NCI-H748 treated with DMSO at 0.1 percent for 48 hours (cell line): ENCODE measurements at places on chromosomes 12 and 14.

DNA sequence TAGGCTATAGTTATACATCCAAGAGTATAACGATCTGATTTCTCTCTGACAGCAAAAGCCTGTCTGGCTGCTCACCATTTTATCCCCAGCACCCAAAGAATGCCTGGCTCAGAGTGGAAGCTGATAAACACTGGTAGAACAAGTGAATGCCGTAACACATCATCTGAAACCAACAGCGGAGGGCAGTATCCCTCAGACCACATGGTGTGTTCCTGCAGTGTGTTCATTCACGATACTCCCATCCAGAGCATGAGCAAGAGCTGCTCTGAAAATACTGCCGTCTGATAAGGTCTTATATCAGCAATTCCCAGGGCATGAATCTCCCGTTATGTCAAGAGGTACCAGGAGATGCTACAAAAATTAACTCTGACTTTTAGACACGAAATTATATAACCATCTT, 95.9 kb downstream of the TTC7B start:
- no peak for DNase-seq

GRCh38 chr14:94100847-94101246, 9.7 kb upstream of the IFI27 start:
- DNase-seq = no peak

DNA sequence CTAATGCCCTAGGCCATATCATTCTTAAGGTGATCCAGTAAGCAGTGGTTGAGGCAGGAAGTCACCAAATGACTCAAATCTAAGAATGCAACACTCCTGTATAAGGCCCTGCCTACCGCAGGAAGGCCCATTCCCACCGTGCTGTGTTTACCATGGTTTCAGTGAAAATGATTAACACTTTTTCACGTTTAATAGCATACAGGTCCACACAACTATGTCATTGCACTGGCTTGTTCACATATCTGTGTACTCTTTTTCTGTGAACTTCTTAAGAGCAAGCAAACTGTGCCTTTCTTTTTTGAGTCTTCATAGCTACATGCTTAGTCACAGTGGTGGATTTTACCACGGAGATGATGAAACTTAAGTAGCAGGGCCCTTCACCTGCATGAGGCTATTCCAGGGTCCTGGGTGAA, 214.9 kb downstream of the CNTN1 start:
- DNase-seq = no peak

DNA sequence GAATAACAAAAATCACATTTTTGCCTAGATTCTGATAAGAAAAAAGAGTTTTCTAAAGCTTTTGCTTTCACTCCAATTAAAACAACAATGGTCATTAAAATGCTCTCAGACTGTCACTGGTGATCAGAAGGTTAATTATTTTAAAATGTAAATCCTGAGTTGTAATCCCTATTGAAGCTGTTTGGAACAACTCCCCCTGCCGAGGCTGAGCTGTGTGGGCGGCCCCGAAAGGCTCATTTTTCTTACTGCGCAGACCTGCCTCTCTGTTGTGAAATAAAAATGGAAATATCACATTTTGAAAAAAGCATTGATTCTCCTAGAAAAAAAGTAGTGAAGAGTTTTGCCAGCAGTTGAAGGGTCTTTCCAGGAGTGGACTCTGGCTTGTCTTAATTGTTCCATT, 174.8 kb upstream of the CDKN3 start:
- DNase-seq = no peak

- no peak for DNase-seq
These were observed 12.0 kb downstream of the ADSS1 start for GRCh38 chr14:104735830-104736642.

GRCh38 chr14:43625294-43625693, 881.8 kb downstream of the FSCB start:
- no peak for DNase-seq

DNA sequence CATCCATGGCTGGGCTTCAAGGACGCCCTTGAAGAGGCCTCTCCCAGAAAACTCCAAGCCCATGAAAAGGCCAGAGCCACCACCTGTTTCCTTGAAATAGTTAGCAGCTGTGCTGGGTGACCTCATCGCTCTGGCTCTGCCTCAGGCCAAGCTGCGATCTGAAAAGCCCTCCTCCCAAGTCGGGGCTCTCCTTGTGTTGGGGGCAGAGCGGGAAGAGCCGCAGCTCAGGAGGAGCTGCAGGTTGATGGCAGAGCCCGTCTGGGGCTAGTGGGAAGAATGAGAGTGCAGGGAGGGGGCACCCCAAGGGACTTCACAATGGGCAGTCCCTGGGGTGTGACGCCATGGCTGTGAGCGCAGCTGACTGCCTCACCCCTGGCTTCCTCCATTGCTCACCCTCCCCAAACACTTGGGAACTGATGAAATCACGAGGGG, 50.0 kb upstream of the STON2 start:
- DNase-seq = no peak

DNA sequence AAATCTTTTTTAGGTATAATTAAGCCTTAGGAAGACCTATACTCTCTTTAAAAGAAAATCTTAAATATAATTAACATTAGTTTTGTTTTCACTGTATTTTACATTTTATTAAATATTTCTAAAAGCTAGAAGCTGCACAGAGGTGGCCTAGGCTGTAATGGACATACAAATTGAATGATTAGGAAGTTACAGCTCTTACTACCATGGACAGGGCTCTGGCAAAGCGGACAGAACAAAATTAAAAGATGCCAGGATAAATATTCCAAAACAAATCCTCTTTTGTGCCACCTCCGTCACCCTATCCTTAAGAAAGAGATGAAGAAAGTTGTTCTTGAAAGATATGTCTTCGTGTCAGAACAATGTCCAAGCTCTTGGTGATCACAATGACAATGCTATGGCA, 376.5 kb downstream of the ETNK1 start:
- DNase-seq = no peak

DNA sequence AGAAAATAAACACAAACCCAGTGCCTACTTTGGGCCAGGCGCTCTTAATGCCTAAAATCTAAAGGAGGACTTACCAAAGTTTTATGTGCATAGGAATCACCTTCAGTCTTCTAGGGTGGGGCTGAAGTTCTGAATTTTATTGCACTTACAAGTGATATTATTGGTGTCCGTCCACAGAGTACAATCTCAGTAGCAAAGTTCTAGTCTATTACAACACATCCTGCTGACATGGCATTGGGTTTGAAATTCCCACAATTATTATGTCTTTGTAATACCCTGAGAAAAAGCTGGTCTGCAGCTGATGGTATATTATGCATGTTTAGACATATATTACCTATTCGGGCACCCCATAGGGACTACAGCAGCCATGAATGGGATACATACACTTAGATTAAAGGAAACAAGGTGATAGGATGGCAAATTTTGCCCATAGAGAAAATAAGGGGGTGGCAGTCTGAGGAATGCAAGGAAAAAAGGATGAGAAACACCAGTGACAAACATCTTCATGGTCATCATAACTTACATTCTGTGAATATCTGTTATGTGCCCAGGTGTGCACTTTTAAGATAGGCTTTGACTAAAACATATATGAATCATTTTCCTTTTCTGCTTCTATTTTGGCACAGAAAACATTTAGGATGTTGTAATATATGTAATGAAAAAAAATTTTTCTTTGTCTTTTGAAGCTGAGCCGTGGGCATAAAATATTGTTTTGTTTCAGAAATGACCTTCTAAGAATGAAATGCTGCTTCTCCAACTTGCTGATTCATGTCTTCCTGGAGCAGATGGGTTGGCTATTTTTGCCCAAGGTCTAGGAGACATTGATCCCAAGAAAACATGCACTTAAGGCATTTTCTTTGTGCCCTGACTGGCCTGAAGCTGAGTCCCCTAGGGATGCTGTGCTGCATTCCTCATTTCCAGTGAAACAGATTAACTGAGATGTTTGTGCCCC, 27.2 kb upstream of the ALG10 start:
- no peak for DNase-seq

- DNase-seq = no peak
These were observed 8.5 kb downstream of the COX14 start for GRCh38 chr12:50120521-50120920.

DNA sequence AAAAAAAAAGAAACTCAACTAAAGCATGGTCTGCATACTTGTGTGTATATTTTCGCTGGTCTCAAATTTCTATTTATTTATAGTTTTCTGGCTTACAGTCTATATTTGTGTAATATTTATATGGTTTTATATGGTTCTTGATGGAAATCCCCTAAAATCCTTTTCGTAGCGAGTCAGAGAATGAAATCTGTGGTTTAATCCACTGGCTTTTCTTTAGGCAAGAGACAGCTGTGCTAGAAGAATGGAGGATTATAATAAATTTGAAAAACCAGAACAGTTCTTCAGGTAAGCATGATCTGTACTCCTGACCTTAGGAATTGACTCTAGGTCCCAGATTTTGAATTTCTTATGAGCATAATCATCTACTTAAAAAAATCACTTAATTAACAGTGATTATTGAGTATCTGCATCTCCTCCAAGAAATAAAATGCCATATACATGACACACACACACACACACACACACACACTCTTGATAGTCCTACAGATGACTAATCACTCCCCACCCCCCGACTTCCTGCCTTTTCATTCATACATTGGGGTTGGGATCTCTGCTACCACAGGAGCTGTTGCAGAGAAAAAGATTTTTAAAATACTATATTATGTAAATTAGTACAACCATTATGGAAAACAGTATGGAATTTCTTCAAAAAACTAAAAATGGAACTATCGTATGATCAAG, 113.4 kb downstream of the CRADD start:
- no peak for DNase-seq

GRCh38 chr12:113291586-113291985, 43.3 kb downstream of the SLC8B1 start:
- DNase-seq = no peak

- no peak for DNase-seq
These were observed 28.8 kb downstream of the CLEC1A start for GRCh38 chr12:10069976-10070375.

DNA sequence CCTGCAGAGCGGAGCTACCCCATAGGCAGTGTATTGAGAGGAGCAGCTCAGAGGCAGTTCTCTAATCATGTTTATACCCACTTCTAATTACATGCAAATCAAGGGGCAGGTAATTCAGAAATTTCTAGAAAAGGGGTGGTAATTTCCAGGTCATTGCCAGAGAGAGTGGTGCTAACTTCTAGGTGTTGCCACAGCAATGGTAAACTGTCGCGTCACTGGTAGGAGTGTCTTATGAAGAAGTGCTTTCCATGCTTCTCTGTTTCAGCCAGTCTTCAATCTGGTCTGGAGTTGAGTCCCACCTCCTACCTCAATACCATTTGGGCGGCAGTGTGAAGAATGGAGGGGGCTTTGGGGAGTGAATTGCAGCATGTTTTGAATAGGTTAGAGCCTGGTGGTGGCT, 8.5 kb upstream of the AMN1 start:
- no peak for DNase-seq

DNA sequence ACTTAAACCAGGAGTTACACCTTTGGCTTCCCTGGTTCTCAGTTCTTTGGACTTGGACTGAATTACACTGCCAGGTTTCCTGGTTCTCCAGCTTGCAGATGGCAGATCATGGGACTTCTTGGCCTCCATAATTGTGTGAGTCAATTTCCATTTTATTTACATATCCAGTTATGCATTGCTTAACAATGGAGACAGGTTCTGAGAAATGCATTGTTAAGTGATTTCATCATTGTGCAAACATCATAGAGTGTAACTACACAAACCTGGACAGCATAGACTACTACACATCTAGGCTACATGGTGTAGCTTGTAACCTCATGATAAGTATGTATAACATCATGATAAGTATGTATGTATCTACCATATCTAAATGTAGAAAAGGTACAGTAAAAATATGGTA, 276.1 kb upstream of the BTG1 start:
- no peak for DNase-seq

- peak; percentile 40 for DNase-seq
These were observed 477.0 kb downstream of the DPF3 start for GRCh38 chr14:72416892-72417291.

GRCh38 chr14:72598306-72598705, 295.6 kb downstream of the DPF3 start:
- DNase-seq = no peak

DNA sequence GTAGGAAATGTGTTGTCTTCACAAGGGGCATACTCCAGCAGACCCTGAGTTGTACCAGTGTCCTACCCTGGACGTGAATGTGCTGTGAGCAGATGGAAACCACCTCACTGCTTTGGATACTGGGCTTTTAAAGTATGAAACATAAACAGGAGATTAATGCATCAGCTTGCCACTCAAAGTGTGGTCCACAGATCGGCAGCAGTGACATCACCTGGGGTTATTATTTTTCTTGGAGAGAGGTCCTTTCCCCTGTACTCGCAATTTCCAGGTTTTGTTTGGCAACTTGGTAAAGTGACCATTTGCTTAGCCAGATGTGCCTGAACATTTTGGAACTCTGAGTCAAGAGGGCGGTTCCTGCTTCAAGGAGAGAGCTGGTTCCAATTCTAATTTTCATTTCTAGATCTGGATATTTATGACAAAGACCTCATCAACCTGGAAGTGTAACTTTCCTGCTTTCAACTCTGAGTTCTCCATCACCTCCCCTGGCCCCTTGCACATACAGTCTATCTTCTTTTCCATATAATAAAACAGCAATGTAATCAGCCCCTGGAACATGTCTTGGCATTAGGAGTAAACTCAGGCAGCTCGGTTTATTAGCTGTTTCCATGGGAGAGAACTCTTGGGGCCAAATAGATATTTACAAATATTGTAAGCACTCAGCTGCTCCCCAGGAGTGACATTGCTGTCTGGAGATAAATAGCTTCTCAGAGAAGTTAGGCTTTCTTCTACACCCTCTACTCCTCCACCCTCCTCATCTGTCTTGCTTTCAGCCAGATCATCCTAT, 237.0 kb upstream of the TBX3 start:
- DNase-seq = no peak

DNA sequence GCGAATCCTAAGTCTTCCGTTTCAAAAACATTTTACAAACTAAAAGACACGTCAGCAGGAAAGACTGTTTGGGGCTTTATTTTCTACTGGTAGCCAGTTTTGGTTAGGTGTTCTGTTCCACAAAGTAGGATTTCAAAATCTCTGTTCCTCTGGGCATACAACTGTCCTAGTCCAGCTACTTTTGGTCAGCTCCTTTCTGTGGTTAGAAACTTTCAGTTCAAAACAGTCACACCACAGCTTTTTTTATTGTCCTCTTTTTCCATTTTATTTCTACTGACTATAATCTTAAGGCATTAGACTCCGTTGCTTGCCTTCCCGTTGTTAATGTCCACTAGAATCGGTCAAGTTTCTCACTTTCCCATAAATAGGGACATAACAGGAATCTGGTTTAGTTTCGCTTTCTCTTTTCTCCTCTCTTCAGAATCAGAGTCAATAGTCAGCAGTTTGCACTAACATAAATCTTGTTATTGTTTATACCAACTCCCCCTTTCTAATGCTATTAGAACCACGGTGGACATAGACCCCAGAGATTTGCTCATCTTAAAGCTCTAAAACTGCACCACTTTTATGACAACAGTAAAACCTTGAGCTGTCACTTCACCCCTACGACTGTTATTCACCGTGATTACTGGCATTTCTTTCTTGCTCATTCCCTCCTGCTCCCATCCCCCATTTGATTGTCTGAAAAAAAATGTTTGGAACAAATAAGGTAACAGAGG, 41.5 kb upstream of the NPAS3 start:
- no peak for DNase-seq
